ENCODE measurements at places on chromosomes 1 and 21.

DNA sequence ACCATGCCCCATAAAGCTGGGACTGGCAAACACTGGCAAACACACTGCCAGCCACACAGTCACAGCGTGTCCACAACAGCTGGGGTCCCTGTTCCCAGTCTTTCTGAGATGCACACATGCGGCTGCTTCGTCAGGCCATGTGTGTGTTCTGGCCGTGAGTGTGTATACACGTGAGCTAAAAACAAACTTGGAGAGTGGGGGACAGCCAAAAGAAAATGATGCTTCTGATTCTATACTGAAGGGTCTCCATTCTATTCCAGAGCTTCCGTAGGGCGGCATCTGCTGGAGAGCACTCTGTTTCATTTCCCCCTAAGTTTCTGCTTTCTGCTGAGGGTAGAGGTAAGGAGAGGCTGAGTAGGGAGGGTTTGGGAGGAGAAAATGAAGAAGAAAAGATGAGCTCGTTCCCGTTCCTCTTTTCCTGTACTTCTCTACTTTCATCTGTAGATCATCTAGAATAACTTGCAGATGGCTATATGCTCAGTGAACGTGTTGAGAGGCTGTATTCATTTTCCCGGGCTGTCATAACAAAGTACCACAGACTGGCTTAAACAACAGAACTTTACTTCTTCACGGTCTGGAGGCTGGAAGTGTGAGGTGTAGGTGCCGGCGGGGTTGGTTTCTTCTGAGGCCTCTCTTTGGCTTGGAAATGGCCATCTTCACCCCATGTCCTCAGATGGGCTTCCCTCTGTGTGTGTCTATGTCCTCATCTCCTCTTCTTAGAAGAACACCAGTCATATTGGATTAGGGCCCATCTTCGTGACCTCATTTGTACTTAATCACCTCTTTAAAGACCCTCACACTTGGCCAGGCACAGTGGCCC, 151.6 kb downstream of the TOMM20 start:
- peak; percentile 81 for DNase-seq

DNA sequence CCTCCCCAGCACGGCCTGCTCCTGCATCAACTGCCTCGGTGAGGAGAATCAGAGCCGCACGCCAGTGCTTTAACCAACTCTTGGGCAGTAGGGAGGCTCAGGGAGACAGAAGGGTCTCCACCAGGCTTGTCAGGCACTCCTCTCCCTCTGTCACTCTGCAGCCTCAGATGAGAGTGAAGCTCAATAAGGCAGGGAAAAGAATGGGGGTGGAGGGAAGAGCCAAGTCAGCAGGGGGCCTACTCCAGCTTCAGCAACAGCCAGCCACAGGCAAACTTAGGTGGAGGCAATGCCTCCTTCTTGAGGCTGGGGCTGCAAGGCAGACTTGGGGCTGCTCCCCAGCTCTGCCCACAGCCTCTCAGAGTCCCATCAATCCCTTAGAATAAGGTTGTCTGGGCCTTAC, 51.8 kb upstream of the A3GALT2 start:
- no peak for DNase-seq

DNA sequence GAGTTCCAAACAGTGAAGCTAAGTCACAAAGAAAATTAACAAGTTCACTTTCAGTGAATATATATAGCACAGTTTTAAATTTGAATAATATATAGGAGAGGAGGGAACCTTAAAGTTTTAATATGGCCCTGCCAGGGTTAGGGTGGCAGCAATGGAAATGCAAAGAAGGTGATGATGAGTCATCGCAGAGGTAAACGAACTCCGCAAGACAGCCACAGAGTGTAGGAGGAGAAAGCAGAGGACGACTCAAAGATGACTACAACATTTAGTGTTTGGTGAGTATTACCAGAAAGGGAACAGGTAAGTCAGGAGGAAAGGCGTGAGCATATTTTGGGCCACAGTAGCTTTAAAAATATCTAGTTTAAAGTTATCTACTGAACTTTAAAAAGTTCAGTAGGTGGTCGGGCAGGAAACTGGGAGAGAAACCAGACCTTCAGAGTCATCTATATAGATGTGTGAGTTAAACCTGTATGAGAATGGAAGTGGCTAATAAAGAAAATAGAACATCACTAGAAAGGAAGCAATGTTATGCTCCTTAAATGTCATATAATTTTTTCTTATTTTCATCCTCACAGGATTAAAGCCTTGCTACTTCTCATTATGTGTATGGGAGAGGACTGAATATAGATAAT, 75.7 kb downstream of the UCHL5 start:
- DNase-seq = no peak

GRCh38 chr21:39003982-39004633, 179.1 kb downstream of the PSMG1 start:
- no peak for DNase-seq

DNA sequence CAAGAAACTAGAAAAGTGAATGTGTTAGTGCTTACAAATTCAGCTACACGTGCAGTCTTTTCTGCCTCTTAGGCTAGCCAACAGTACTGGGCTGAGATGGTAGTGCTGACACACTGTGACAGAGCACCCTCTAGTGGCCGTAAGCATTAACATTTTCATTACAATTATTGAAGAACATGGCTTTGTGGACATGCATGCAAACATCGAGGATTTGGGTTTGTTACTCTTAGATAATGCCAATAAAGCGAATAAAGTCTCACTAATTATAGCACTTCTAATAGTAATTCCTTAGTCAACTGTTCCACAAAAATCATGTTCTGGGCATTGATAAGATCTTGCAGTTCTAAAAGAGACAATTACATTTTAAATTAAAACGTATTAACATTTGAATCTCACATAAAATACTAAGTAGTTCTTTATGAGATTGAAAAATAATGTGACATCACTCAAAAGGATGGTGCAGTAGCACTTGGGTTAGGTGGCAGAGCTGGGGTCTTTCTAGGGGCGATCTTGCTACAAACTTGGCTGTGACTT, 47.1 kb downstream of the MYSM1 start:
- no peak for DNase-seq

DNA sequence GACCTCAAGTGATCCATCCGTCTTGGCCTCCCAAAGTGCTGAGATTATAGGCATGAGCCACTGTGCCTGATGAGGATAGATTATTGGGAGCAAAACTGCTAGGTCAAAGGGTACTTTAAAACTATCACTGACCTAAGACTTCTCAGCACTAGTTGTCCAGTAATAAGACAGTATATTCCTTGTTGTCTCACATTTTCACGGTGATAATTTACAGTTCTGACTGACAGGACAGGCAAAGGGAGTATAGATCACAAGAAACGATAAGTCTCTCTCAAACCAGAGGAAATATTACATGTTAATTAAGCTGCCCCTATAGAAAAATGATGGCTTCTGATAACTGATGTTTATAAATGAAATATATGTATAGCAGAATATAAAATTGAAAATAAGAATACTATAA, 3.7 kb downstream of the MRPS14 start:
- DNase-seq = no peak

GRCh38 chr1:90761156-90761555, 44.1 kb upstream of the BARHL2 start:
- DNase-seq = no peak

Measured in mesenteric fat pad (tissue), 1 donor.